Heart right ventricle (tissue), 16 donors: ENCODE measurements at places on chromosomes 2 and 18. TPM values are rescaled to one million over a fixed set of nuclear protein-coding genes. Genes with fewer than 3 reads are reported as not detected.

GRCh38 chr2:62202019-62202722 lies 6.3 kb downstream of the B3GNT2 start:
- DNase-seq = no peak

DNA sequence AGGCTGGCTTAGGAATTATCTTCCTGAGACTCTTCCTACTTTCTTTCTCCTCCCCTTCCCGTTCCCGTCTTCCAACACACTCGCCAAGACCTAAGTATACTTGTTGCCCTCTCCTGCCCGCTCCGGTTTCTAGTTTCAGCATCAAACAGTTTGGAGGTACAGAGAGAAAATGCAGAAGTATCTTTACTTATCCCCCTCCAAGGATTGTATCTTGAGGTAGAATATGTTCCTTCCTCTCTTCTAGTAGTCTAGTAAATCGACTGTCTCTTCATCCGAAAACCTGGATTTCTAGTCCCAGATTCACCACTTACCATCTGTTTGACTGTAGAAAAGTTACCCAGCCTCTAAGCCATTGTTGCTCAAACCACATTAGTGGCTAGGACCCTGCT lies 755 bp downstream of the EIF4E2 start:
- no peak for DNase-seq

GRCh38 chr2:163737190-163737439 lies 1.3 kb upstream of the FIGN start:
- DNase-seq = no peak

GRCh38 chr2:81513328-81513727 lies 1208.8 kb upstream of the LRRTM1 start:
- DNase-seq = no peak

- no peak for DNase-seq
Observed at GRCh38 chr2:239601880-239602279, 201.1 kb upstream of the HDAC4 start.

- DNase-seq = no peak
Observed at GRCh38 chr2:12816379-12817306, 99.9 kb downstream of the TRIB2 start.

GRCh38 chr2:54942373-54942772 lies 107.9 kb downstream of the RTN4 start:
- no peak for DNase-seq

DNA sequence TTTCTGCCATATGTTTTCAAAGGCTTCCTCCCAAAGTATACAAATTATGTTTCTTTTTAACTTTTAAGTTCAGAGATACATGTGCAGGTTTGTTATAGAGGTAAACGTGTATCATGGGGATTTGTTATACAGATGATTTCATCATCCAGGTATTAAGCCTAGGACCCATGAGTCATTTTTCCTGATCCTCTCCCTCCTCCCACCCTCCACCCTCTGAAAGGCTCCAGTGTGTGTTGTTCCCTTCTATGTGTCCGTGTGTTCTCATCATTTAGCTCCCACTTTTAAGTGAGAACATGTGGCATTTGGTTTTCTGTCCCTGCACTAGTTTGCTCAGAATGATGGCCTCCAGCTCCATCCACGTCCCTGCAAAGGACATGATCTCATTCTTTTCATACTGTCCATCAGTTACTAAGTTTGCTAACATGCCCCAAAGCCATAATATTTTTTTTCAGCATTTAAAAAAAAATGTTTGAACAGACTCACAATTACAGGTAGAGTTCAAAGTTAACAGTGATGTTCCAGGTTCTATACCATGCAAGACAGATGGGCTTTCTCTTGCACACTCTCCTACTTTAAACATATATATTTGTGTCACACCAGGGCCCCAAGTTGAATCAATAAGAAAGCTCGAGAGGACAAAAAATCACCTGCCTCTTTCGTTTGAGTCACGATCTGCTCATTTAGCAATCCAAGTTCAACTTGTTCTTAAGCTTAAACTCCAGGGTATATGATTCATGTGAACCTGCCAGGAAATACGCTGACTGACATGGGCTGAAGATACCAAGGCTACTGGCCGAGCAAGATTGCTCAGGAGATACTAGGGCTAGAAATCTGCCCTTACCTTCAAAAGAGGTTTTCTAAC lies 77.6 kb downstream of the AP1S3 start:
- DNase-seq = no peak

DNA sequence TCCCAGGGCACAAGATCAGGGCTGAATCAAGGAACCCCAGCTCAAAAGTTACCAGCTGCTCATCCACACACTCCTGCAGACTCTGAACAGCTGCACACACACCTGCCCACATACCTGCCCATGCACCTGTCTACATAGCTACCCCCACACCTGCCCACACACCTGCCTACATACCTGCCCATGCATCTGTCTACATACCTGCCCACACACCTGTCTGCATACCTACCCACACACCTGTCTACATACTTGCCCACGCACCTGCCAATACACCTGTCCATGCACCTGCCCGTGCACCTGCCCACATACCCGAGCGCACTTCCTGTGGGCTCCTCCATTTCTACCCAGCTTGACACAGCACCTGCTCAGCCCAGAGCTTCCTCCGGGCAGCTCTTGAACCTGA lies 122.8 kb upstream of the AGAP1 start:
- no peak for DNase-seq

GRCh38 chr2:182826064-182826463 lies 40.4 kb downstream of the FRZB start:
- DNase-seq = no peak

DNA sequence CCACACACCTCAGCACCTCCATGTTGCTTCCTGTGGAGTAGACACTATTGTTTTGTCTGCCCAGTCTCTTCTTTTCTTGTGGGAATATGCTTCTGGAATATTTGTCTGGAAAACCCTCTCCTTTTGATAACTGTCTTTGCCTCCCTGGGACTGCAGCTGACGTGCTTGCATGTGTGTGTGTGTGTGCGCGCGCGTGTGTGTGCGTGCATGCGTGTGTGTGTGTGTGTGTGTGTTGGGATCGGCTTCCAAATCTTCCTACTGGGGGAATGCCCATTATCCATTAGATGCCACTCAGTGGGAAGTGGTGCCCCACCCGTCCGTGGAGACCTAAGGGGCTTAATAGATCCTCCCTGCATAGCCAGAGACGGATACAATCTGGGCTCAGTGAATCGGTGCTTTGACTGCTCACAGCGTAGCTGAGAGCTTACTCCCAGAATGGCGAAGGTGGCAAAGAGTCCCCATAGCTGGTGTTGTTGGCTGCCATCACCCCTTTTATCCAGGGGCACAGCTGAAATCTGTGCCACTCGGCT lies 86.9 kb downstream of the RRM2 start:
- DNase-seq = no peak

DNA sequence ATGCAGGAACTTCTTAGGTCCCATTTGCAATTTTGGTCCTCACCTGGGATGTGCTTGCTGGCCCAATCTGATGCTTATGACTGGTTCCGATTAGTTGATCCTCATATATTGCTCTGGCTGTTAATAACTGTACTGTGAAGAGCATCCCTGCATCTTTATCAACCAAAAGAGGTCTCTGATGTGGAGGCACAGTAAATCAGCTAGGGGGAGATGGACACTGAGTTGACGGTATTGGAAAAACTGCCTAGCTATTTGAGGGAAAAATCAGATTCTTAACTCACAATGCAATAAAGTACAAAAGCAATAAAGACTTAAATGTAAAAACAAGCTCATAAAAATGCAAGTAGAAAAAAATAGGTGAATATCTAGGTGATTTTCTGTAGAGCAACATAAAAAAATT lies 188.0 kb upstream of the TCF4 start:
- DNase-seq = no peak

DNA sequence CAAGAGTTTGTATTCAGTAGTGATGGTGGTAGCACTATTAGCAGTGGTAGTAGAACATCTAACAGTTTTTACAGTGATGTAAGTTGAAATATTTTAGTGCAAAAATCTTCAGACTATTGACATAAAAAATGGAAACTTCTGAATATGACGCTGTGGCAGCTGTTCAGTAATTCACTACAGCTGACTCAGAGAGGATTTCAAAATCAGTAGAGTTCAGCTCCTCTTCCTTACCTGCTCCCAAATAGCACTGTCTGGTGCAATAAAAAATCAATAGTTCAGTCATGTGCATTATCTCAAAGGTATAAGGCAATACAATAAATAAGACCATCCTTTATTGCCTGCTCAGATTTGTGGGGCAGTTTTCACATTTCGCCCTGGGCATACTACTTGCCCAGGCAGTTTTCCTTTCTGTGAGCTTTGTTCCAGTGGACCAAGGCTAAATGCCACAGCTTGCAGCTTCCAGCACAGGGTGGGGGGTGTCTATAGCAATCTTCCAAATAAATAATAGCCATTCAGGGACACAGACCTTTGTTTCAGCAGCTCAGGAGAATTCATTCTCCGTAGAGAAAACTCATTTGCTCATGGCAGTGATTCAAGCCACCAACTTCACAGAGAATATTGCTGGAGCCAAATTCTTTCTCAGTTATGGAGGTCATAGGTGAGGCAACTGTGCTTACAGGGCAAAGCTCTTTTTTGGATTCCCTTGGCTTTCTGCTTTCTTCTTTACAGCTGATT lies 33.9 kb upstream of the GORASP2 start:
- DNase-seq = no peak

- no peak for DNase-seq
Observed at GRCh38 chr2:169910109-169910799, 83.0 kb downstream of the UBR3 start.

DNA sequence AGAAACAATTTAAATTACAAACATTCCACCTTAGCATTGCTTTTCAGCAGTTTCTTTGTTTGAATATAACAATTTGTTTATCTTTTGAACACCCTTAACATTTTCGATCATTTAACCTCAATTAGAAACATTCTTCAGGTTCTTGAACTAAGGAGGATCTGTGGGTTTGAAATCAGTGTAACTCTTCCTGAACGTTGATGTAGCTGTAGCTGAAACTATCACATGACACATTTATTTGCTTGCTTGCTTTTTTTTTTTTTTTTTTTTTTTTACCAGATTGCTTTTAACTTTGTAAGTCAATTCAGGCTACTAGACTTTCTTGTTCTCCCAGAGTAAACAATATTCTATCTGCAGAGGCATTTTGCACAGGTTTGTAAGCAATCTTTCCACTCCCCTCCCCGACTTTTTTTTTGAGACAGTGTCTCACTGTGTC lies 47.6 kb downstream of the GPD2 start:
- DNase-seq = no peak

DNA sequence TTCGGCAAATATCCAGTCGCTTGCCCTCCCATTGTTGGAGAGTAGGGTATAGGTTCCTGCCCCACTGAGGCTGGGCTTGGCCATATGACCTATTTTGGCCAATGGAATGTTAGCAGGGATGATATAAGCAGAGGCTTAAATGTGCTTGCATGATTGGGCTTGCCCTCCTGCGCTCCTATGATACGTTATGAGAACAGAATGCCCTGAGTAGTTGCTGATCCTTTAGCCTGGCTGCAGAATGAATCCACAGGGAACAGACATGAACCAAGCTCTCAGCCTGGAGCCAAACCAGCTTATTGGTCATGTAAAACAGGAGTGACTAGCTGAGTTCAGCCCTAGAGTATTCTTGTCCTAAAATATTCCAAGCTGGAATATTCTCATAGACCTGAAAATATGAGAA lies 34.8 kb upstream of the IMP4 start:
- no peak for DNase-seq

DNA sequence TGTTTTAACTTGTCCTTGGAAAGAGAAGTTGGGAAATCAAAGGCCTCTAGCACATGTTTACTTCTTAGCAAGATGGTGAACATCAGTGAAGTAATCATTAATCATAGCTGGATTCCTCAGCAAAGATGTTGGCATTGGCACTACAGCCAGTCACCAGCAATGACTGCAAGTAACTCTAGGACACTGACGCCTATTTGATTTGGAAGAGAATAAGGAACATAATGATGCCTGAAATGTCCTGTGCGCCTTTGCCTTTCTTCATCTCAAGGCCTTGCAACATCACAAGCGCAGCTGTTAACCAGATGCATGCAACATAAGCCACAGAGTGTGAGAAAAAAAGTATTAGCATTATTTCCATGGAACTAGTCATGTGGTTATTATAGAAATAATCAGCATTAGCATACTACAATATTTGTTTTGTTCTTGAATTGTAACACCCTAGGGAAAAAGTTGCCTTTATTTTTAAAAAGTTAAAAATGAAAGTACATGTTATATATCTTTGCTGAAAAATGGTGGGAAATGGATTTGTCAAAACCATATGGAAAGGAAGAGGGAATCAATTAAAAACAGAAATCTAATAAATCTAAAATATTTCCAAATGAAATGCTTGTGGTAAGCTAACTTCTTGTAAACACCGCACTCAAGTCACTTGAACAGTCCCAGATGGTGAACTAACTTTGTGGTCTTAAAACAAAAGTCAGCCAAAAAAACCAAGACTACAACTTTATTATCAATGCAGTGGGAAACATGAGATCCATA lies 55.6 kb downstream of the THADA start:
- DNase-seq = peak; percentile 44

- peak; percentile 47 for DNase-seq
Observed at GRCh38 chr2:173884025-173884802, 81.0 kb downstream of the SP3 start.

GRCh38 chr2:120736624-120737339 lies 1.1 kb downstream of the GLI2 start:
- peak; percentile 48 for DNase-seq

DNA sequence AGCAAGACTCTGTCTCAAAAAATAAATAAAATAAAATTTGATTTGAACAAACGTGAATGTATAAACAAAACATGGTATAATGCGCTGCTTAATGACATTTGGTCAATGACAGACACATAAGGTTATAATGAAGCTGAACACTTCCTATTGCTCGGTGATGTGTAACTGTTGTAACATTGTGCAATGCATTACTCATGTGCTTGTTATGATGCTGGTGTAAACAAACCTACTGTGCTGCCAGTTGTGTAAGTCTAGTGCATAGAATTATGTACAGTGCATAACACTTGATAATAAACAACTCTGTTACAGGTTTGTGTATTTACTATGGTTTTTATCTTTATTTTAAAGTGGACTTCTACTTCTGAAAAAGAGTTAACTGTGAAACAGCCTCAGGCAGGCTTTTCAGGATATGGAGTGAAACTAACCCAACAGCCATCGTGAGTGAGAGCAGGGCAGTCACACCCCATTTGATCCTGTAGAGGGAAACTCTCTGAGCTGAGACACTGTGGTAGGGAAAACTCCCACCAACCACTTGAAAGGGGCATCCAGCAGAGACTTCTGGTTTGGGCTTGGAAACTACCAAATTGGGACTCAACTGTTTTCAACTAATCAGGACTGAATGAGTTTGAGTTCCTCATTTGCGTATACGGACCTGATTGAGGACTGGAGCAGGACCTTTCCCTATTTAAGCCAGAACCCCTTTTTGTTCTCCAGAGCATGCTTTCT lies 8.7 kb upstream of the RPRD1A start:
- DNase-seq = no peak

DNA sequence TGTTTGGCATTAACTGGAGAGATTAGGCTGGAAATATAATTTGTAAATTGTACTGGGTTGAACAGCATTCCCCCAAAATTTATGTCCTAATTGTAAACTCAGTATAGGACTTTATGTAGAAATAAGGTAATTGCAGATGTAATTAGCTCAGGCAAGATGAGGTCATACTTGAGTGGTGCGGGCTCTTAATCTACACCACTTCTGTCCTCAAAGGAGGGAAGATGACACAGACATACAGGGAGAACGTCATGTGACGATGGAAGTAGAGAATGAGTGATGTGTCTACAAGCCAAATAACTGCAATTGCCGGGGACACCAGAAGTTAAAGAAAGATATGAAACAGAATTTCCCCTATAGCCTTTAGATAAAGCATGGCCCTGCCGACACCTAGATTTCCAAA lies 1501.1 kb upstream of the PIK3C3 start:
- no peak for DNase-seq

MALL gene
- polyA plus RNA-seq = 6.8 TPM

G6PC2 gene
- not detected for polyA plus RNA-seq

ANKRD29 gene
- 2.1 TPM for polyA plus RNA-seq

KIF5C gene
- 0.25 TPM for polyA plus RNA-seq

PLB1 gene
- 1.0 TPM for polyA plus RNA-seq

GRHL1 gene
- polyA plus RNA-seq = 0.80 TPM

PROM2 gene
- 0.72 TPM for polyA plus RNA-seq

HOXD9 gene
- 0.29 TPM for polyA plus RNA-seq
